ENCODE measurements at places on chromosomes 2 and 18.

DNA sequence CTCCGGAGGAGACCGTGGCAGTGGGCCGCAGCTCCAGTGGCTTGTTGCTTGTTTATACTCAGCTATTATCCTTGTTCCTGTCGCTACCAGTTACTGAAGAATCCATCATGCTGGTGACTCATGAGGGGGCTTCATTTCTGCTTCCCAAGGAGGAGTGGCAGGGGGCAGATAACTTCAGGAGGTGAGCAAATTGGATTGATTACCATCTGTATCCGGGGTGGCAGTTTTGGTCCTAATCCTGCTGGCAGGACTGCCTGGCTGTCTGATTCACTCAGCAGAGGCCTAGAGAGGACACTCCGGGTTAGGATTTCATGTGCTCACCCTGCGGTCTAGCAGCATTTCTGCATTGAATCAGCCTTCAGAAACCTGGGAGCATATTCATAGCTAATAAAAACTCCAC, 230.0 kb downstream of the ACTR3 start:
- no peak for DNase-seq

- no peak for DNase-seq
Measured at GRCh38 chr2:142008135-142008744, 122.6 kb downstream of the LRP1B start.

GRCh38 chr2:52968043-52968442, 799.6 kb upstream of the CHAC2 start:
- no peak for DNase-seq

GRCh38 chr2:126208266-126208665, 447.7 kb upstream of the GYPC start:
- DNase-seq: no peak

DNA sequence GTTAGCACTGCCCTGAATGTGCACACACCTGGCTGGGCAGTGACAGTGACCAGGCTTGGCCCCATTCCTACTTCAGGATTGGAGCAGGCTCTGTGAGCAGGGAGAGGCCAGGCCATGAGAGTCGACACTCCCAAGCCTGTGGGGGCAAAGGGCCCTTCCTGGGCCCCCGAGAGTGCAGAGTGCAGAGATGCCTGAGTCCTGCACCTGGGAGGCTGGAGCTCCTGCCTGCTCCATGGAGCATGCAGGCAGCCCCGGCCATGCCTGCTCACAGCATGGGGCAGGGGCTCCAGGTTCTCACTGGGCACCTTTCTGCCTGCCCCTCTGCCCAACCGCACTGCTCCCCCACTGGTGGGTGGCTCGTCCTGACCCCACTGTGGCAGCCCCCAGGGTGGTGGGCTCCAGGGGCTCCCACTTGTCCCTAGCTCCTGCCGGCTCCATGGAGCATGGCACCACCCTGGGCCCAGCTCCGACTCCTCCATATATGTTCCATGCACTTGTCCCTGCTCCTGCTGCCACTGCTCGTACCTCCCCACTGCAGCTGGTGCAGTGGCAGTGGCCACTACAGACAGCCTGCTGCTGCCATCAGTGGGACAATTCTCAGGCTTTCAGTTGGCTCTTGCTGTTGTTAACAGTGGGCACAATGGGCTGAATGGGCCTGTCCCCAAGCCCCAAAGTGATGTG, 282.0 kb downstream of the RPRM start:
- no peak for DNase-seq

DNA sequence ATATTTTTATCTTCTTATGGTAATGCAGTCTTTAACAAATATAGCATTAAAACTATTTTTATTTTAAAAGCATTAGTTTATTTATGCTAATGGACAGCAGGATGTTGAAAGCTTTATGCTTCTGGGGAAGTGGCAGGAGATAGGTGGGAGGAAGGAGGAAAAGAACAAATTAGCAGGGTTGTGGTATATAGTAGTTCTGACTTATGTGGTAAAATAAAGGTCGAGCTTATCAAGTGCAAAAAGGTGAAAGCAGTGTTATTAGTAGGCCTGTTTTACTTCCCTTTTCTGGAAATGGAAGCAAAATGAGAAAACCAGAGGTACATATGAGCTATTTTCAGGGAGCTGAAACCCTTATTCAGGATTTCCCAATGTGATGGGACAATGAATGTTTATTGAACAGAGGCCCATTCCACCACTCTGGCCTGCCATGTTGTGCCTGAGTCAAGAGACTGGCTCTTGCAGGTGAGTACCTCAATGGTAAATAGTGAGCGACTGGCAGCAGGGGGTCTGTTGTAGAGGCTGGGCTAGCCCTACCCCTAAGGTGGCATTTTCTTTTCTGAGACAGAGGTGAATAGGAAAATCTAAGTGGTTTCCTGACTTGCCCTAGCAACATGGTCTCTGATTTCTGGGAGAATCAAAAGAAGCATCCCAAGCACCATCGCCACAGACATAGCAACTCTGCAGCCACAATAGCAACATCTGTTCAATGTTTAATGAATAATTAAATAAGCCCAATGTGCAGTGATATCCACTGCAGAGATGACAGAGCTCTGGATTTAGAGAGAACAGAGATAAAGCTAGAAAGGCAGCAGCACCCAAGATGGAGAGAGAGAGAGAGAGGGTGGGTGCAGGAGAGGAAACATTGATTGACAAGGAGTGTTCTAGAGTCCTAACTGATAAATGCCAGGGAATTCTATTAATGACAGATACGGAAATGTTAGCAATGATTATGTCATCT, 119.7 kb downstream of the UPP2 start:
- DNase-seq: no peak

- no peak for DNase-seq
Measured at GRCh38 chr2:27544143-27544821, 38.6 kb upstream of the ZNF512 start.

DNA sequence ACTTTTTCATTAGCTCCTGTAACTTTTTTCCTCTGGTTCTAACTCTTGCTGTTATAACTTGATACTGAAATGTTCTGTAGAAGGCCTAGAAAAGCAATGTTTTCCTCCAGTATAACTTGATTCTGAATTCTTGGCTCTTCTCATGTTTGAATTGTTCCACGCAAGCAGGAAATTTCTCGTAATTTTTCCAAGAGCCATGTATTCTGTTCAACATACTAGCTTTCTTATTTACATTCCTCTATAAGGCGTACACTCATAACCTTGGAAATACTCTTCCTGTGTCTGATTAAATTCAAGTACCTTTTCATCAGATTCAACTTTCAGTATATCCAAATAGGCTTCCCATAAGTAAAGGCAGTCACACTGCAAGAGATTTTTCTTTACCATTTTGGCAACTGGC, 109.1 kb downstream of the SMAD2 start:
- no peak for DNase-seq

DNA sequence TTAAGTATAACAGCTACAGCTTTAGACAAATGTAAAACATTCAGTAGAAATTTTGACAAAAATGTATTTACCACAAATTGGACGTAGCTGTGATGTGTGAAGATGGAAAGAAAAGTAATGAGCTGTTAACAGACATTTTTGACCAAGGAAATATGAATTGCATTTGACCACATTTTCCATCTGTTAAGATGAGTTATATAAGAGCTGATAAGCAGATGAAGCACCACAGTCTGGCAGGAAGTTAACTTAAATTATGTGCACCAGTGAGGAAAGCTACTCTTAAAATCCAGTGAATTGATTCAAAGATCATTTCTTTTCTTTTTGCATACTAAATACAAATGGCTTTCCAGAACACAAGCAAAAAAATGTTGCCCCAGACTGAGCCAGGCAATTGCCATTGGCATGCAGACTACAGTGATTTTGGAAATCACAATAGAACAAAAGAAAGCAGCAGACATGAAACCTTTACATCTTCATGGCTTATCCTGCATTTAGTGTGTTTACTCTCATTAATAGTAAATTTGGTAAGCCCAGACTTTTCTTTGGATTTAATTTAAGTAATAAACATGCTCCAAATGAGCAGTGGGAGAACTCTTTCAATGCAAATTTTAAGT, 493.7 kb downstream of the TMX3 start:
- DNase-seq: no peak

DNA sequence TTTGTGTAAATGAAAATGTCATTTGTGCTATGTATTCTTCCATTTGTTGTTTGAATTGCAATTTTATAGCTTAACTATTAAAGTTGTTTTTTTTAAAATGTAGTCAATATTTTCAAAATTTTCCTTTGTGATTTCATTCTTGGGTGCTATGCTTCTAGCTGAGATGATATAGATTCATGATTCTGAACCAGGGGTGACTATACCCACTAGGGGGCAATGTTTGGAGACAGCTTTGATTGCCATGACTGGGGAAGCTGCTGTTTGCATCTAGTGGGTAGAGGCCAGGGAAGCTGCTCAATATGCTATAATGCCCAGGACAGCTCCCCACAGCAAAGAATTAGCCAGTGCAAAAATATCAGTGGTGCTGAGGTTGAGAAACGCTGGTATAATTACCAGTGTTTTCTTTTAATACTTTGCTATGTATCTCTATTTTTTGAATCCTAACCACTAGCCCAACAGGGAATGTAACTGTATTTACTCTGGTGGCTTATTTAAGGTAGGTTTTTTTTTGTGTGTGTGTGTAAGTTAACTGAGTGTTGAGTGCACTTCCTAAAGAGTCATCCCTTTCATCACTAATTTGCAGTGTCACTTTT, 99.7 kb downstream of the MEP1B start:
- DNase-seq: peak; percentile 35

- DNase-seq: no peak
Measured at GRCh38 chr2:8620611-8621382, 61.1 kb upstream of the ID2 start.

- no peak for DNase-seq
Measured at GRCh38 chr18:64119916-64120315, 29.0 kb downstream of the LINC00305 start.

- no peak for DNase-seq
Measured at GRCh38 chr2:30362468-30363081, 84.5 kb upstream of the LCLAT1 start.

DNA sequence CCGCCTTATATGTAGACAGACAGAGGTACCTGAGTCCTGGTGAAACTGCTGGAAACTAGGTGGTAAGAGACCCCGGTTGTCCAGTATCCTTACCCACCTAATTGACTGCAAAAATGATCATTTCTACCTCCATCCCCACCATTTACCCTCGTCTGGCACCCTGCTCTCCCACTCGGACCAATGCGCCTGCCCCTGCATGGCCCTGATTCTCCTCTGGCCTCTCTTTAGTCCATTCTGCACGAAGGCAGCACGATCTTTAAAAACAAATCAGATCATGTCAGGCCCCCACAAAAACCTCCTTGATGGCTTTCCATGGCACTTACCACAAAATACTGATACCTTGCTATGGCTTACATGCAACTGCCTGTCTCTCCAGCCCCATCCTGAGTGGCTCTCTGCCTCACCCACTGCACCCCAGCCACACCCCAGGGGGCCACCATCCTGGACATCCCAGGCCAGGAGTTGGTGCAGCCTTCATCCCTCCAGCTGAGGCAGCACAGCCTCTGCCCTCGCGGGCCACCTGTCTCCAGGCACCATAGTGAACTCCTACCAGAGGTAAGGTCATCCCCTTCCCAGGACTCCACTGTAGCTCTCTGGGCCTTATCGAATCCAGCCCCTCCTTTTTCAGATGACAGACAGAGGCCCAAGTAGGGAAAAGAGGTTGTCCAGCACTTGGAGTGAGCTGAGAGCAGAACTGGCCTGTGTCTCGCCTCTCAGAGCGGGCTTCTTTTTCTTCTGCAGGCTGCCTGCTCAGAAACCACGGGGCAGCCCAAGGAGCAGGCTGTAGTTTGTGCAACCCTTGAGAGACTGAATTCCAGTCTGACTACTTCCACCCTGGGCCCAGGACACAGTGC, 12.3 kb upstream of the CIB4 start:
- DNase-seq: no peak

Data from iPS DF 19.7 (cell line).